Fibroblast of skin of right biceps (primary cell): ENCODE measurements at places on chromosomes 7 and 10.
A peak's percentile ranks its signal among the peaks of the same experiment; 100 is the strongest.

DNA sequence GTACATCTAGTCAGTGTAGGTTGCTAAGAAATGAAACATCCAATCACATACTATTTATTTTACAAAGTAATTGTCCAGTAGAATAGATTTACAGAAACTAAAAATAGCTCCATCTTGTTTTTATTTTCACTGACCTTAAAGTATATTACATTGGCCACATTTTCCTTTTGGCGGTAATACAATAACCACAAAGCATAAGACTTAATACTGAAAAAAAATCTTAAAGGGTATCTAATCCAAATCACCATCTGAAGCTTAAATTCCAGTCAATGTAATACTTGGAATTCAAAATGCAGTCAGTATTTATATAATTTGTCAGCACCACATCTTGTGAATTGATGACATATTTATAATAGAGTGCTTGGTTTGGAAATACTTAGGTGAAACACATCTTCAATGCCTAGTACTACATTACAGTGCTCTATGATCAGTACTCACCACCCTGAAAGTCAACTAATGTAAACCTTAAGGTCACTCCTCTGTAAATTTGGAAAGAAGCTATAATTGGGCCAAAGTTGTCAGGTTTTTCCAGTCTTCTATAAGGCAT lies 8.9 kb downstream of the ANKMY2 start:
- peak; percentile 74 for DNase-seq

- DNase-seq = no peak
Observed at GRCh38 chr7:39678930-39679709, 55.7 kb downstream of the RALA start.

DNA sequence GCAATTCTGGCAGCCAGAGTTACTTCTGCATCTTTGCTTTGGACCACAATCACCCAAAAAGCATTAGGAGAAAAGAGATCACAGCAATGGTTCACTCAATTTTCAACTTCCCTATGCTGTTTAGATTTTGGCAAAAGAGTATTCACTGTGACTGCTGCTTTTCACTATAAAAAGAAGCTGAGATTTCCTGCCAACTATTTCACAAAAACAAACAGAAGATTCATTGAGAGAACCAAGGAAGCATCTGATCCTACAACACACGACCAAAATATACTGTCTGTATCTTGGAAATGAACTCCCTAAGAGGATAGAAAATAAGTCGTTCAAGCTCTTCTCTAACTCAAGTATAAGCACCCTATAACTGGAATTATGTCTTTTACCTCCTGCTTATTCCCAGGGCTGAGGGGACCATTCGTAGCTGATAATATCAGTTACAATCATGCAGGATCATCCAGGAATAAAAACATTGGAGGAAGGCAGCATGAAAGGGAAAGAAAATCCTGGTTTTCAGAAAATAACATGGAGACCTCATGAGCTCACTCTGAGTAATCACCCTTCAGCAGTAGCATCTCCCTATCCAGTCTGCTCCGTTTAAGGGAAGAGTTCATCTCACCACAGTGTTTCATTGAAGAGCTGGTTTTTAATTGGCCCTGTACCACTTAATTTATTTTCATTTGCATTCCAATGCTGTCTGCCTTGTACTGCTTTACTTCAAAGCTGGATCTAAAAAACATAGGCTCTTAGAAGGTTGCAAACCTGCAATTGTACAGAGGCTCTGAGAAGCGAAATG lies 256.2 kb downstream of the PAXIP1 start:
- DNase-seq = no peak

DNA sequence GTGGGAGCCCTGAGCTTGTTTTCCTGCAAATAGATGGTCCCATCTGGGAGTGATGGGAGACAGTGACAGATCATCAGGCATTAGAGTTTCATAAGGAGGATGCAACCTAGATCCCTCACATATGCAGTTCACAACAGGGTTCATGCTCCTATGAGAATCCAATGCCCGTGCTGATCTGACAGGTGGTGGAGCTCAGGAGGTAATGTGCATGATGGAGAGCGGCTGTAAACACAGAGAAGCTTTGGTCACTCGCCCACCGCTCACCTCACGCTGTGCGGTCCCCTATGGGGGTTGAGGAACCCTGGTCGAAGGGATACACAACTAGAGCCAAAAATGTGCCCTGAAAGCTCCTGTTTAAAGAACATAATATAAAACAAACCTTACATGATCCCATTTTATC lies 88.5 kb upstream of the CREB5 start:
- DNase-seq = no peak

GRCh38 chr7:79434098-79434497 lies 19.4 kb downstream of the MAGI2 start:
- peak; percentile 89 for DNase-seq

DNA sequence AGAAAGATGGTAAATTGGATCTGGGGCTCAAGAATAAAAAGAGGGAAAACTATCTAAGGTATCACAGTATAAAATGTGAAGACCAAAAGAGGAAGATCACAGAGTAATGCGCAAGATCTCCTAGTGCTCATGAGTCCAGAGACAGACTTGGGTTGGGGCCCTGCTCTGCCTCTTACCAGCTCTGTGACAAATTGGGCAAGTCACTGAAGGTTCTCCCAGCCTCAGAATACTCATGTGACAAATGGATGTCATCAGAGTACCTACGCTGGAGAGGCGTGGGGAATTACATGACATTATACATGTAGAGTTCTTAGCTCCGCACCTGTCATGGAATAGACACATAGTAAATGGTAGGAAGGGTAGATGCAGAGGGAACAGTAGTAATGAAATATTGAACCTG lies 124.4 kb downstream of the DOCK4 start:
- no peak for DNase-seq

- DNase-seq = peak; percentile 35
Observed at GRCh38 chr7:131557652-131558385, 1.4 kb upstream of the PODXL start.

- peak; percentile 10 for DNase-seq
Observed at GRCh38 chr10:128896116-128896795, 570.8 kb upstream of the MGMT start.

DNA sequence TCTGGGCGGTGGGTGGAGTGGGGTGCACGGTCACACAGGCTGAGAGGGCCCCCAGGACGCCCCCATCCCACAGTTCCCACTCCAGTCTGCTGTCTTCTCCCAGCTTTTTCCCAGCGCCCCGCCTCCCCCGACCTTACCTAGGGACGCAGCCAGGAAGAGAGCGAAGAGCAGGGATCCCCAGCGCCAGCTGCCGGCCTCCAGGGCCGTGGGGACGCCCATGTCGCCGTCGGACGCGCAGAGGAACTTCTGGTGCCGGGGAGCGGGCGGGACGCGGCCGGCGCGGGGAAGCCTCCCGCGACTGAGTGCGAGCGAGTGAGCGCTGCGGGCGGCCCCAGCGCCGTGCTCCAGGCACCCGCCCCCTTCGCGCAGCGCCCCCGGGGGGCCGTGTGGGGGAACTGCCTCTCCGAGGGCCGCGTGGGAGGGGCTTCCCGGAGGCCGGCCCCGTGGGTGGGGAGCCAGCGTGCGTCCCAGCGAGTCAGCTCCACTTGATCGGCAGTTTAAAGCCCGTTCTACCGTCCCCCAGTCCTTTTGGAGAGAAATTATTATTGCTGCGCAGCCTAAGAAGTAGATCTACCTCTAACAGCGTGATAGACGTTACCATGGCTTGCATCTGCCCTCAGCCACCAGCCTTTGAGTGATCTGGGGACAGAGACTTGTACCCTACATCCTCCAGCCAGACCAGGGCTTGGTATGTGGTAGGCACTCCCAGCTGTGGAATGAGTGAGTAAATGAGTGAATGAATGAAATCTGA lies at the start of gene VSIR:
VSIR (minus strand) TSS at position 300 of the 751 bp plus-strand sequence; CDS start at position 219, 81 bp downstream.
- DNase-seq = peak; percentile 70

- peak; percentile 72 for DNase-seq
Observed at GRCh38 chr10:101031796-101032636, 982 bp downstream of the SFXN3 start.

- DNase-seq = no peak
Observed at GRCh38 chr7:114941692-114942091, 19.8 kb downstream of the MDFIC start.

DNA sequence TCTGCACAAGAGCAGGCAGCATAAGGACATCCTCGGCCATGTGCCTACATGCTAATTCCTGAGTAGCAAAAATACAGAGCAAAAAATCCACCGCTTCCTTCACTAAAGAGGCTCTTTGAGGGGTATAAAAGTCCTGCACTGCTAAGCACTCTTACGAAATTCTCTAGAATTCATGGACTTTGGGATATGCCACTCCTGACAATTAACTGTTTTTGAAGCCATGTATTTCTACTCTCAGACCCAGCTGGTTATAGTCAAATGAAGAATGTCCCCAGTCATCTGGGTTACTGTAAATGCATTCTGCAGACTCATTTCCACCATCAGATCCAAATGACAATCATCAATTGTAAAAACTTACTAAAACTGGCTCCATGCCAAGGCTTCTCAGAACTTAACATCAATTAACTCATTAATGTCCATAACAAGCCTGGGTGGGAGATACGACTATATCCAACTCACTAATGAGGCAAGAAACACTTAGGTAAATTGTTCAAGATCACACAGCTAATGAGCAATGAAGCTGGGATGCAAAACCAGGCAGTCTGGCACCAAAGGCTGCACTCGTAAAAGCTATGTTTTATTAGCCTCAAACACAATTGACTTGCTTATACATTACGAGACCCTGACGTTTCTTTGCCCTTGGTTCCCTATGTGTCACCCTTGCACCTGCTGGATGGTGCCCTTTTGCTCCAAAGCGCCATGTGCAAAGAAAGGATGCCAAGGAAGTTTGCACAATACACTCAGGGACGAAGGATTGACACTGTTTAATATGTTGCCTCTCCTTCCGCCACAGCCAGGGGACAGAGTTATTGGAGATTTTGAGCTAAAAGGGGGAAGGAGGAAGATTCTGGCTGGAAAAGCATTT lies 250.4 kb downstream of the ELMO1 start:
- no peak for DNase-seq

DNA sequence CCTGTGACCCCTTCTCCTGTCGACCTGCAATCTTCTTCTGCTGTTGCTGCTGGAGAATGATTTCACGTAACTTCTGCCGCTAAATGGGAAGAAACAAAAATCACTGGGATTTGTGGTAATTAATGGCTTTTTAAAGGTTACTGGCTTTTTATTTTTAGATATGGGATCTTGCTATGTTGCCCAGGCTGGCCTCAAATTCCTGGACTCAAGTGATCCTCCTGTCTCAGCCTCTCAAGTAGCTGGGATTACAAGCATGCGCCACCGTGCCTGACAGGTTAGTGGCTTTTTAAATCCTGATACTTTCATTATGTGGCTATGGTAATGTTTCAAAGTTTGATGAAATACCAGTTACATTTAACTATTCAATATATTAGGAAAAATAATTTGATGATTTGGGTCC lies 154.6 kb downstream of the GALNT11 start:
- DNase-seq = no peak

GRCh38 chr7:94049615-94050014 lies 45.5 kb upstream of the BET1 start:
- DNase-seq = no peak

DNA sequence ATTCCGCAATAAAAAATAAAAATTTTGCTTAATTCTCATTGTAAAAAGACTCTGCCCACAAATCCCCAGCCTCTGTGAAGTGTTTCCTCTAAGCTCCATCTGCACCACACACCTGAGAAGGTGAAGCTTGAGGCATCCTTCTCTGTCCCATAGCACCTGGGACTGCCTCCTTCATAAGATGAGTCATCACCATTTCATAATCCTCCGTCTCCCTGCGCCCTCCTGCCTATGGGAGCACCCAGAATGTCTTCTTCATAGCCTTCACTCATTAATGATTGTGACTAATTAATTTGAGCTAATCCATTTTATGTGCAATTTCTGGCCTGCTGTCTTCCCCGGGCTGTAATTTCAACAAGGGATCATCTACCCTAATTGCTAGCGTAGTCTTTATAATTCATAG lies 90.3 kb downstream of the WDR11 start:
- DNase-seq = no peak

- no peak for DNase-seq
Observed at GRCh38 chr7:121510302-121510701, 114.2 kb upstream of the FAM3C start.

GRCh38 chr10:81428456-81429134 lies 446.4 kb upstream of the NRG3 start:
- DNase-seq = no peak

DNA sequence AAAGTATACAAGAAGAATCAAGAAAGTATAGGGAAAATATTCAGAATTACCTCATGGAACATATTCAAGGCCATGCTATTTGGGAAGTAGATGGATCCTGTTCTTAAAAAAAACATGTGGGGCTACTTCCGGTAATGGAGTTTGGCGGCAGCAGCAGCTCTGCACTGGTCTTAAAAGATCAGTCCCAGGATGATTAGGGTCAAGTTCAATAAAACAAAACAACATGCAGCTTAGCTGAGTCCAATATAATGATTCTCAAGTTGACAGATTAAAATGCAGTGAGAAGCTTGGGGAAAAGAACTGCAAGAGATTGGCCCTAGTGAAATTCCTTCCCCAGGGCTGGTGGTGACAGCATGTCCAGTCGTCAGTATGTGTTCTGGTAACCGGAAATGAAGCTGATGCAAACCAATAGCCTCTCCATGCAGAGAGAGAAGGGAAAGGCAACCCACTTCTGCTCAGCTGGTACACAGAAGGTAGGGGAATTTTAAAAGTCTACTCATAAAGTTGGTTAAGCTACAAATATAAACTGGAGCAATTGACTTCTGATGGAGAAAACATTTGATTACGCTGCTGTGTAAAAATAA lies 305.1 kb upstream of the IMMP2L start:
- DNase-seq = peak; percentile 16

DNA sequence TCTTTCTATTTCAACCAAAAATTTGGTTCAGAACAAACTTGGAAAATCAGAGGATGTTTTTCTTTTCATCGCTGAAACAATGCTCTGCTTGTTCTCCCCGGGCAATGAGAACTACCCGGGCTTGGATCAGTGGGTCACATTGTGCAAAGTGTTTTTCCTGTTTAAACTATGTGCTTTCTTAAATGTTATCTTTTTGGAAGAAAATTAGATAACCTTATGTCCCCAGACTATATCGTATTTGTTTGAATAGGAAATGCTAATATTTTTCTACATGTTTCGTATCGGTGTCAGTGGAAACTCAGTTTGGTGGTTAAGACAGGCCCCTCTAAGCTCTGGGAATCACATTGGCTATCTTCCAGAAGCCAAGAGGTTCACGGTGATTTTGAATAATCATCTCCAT lies 319.5 kb upstream of the NFE2L3 start:
- DNase-seq = no peak

GRCh38 chr10:106158241-106158640 lies 1006.3 kb downstream of the SORCS1 start:
- peak; percentile 24 for DNase-seq

- DNase-seq = no peak
Observed at GRCh38 chr7:112784603-112785002, 5.6 kb downstream of the TMEM168 start.

DNA sequence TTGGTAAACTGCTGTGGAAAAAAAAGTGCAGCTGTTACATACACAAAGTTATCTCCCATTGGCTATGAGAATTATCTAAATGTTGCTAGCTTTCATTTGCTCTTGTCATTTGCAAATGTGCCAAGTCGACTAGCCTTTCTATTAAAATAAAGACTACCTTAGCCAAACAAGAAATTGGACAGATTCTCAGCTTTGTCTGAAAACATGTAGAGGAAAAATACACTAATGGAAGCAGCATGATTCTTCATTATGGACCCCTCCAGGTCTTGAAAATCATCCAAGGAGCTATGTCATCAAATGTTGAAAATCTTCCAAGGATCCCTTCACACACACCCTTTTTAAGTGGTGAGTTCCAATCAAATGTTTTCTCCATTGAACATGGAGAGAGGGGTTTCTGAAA lies 237.7 kb downstream of the ETV1 start:
- DNase-seq = no peak
